CD8-positive, alpha-beta memory T cell (primary cell): ENCODE measurements at places on chromosomes 1 and 21. TPM values are rescaled to one million over a fixed set of nuclear protein-coding genes. Genes with fewer than 3 reads are reported as not detected.

The GPR25 gene
- 0.18 TPM for total RNA-seq

The APCS gene
- total RNA-seq = not detected

The HIVEP3 gene
- total RNA-seq = 24.0 TPM

The S100A3 gene
- total RNA-seq = not detected

The MAN1C1 gene
- total RNA-seq = 2.8 TPM

The OPRD1 gene
- total RNA-seq = not detected

The PADI4 gene
- 0.26 TPM for total RNA-seq

The CHIA gene
- not detected for total RNA-seq

The NOS1AP gene
- total RNA-seq = not detected

The ZNF593OS gene
- not detected for total RNA-seq

The CD5L gene
- not detected for total RNA-seq

The TNNT2 gene
- not detected for total RNA-seq

The SV2A gene
- 6.0 TPM for total RNA-seq

The STMN1 gene
- total RNA-seq = 306 TPM

The PROK1 gene
- not detected for total RNA-seq
